T-helper 2 cell treated with Interferon-gamma antibody and Interleukin-4, amounts not matched to agents 5 μg/mL and 100 μg/mL, for 36 hours (primary cell): ENCODE measurements at places on chromosomes 7 and 10.

DNA sequence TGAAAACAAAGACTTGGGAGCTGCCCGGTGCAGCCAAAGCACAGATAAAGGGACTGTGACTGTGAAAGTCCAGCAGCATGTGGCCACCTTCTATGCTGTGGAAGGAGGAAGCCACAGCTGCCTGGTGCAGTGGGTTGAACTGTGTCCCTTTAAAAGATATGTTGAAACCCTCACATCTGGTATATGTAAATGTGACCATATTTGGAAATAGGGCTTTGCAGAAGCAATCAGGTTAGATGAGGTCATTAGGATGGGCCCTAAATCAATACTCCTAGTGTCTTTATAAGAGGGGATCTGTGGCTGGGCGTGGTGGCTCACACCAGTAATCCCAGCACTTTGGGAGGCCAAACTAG is 136.9 kb downstream of the GLI3 start:
- DNase-seq = no peak

DNA sequence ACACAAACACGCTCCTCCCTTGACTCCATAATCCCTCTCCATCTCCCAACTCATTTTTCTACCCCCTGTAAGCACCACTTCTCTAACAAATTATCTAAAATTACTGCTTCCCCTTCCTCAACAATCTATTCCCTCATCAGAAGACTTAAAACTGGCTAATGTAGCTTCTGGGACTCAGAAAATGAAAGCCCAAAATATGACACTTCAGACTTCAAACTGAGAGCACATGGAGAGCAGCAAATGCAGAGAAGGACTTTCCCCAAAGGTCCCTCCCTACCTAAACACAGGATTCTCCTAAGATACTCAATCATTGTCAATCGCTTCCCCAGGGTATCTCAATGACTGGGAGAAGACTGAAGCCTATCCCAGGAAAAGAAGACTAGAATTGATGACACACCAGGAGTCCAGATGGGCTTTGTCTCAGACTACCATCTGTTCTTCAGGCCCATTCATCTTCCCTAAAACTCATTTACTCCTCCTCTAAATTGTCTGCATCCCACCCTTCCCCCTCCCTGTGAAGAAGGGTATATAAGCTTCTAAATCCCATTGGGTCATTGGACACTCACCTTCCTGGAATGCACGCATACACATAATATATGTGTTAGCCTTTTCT is 39.2 kb downstream of the ST8SIA6 start:
- DNase-seq = no peak

DNA sequence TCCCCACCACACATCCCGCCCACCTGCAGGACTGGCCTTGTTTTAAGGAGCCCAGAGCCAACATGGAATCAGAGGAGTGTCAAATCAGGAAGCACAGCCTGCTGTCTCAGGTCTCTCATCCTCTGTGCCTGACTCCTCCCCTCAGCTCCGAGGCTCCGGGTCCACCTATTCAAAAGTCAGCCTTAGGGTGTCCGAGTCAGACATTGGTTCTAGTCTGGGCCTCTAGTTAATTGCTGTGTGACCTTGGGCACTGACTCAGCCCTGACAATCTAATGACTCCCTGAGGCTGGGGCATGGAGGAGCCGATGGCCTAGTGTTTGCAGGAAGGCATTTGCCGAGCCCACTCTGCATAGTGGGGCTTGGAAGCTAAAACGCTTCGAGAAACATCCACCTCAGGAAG is 223.1 kb upstream of the PPP2R2D start:
- DNase-seq = no peak

DNA sequence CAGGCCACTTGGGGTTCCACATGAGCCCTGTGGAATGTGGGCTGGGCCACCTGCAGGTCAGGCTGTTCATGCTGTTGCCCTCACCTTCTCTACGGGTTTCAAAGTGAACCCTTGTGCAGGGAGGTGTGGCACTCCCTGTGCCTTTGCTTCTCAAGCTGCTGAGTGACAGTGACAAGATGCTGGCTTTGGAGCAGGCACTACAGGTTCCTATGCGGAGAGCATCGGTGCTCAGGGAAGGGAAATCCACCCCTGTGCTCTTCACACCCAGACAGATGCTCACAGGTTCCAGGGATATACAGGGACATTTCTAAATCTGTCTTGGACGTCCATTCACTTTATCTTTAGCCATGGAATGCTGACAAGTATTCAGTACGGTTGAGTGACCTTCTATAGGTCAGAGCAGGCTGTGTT is 1005.0 kb downstream of the LRMDA start:
- no peak for DNase-seq

GRCh38 chr10:45373576-45374349 is at the start of gene ALOX5:
Gene ALOX5, plus strand, starts transcription at chr10:45374216. Its CDS starts 64 bp downstream, at chr10:45374280.
- DNase-seq = peak; percentile 10

DNA sequence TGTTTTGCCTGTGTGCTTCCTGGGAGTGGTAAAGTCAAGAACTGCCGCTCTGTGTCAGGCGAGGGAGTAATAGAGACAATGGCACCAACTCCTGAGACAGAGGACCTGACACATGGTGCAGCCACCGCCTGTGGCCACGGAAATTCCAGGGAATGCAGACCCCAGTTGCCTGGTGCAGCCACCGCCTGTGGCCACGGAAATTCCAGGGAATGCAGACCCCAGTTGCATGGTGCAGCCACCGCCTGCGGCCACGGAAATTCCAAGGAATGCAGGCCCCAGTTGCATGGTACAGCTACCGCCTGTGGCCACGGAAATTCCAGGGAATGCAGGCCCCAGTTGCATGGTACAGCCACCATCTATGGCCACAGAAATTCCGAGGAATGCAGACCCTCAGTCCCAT is 8.7 kb downstream of the DIP2C start:
- no peak for DNase-seq

DNA sequence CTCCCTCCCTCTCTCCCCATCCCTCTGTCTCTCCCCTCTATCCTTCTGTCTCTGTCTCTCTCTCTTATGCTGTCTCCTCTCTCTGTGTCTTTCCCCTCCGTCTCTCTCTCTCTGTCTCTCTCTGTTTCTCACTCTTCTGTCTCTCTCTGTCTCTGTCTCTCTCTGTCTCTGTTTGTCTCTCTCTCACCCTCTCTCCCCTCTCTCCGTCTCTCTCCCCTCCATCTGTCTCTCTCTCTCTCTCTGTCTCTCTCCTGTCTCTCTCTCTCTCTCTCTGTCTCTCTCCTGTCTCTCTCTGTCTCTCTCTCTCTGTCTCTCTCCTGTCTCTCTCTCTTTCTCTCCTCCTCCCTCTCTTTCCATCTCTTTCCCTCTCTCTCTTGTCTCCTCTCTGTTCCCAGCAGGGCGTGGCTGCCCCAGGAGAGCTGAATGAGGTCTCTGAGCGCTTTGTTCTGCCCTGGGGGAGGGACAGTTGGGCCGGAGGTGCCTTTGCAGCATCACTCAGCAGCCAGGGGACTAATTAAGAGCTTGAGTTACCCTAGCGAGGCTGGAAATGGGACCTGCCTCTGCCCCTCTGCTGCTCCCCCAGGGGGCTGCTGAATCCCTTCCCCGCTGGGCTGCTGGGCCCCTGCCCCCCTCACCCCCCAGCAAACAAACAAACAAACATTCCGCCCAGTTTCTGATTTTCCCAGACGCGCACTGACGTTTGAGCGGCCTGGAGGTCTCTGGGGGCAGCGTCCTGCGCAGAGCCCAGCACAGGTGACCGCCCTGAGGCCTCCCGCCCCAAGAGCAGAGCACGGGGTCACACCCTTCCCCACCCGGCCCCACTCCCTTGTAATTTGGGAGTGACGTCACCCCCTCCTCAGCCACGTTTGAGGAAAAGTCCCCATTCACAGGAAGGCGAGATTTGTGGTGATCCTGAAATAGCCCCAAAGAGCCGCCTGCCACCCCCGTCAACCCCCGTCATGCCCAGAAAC is 68.1 kb downstream of the PDGFA start:
- no peak for DNase-seq

GRCh38 chr10:123417414-123417813 is 248.7 kb upstream of the GPR26 start:
- DNase-seq = no peak

- DNase-seq = no peak
Measured at GRCh38 chr10:34526758-34527730, 288.1 kb downstream of the PARD3 start.

GRCh38 chr10:30158325-30158960 is 99.1 kb upstream of the JCAD start:
- no peak for DNase-seq

DNA sequence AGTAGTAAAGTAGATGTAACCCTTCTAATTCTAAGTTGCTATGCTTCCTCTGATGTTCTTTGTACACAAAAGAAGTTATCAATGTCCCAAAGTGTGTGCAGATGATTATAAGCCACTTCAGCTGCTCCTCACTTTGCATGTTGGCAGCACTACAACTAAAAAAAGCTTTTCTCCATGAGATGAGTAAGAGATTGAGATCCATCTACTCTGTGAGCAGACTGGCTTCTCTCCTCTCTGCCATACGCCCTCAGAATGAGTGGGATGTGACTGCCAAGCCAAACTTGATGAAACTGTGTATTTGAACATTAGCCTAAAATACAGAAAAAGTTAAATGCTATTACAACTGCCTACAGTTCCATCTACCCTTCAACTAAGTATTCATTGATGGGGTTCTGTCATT is 102.9 kb upstream of the ETV1 start:
- no peak for DNase-seq

DNA sequence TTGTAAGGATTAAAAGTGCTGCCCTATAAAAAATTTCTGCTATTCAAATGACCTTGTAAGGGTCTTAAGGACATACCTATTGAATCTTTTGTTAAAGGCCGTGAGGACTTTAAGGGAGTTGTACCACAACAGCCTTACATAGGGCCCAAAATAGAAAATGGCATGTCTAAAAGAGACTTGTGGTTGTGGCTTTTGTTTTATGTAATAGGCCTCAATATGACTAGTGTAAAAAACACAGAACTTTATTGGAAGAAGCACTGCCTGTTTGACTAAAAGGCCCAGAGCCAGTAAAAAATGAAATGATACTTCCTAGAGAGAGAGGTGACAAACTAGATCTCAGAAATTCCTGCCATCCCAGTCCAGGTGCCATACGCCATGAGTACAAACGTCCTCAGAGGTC is 286.6 kb downstream of the SEMA3D start:
- no peak for DNase-seq

DNA sequence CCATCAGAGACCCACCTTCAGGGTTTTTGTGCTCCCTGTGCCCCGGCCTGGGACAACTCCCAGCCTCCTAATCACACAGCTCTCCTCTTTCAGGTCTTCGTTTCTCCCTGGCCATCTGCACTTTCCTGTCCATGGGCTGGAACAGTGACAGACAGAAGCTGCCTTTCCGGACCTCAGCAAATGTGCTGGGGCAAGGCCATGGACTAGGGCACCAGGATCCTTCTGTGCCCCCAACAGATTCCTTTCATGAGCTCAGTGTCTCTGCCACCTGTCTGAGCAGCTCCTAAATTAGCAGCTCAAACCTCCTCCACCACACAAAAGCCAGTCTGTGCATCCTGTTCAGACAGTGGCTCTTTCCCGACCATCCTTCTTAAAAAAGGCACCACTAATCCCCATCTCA is 41.9 kb upstream of the FRMD4A start:
- no peak for DNase-seq

GRCh38 chr10:69142983-69143382 is 19.0 kb downstream of the VPS26A start:
- no peak for DNase-seq

DNA sequence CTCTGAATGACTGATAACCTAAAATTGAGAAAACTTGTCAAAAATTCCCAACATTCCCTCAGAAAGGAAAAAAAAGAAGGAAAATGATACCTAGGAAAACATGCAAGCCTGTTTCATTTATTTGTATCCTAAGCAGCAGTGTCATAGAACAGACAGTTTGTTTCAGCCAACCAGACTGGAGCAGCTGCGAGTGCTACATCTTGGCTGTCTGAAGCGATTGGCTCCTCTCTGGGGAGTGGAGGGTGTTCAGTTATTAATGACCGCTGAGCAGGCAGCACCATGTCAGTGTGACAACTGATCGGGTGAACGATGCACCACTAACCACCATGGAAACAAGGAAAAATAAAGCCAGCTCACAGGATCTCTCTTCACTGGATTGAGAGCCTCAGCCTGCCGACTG is at the start of gene LRRN3:
Gene LRRN3, plus strand, starts transcription at position 282 of the 400 bp plus-strand sequence. CDS start 31,646 bp downstream, outside the sequence.
- peak; percentile 53 for DNase-seq

DNA sequence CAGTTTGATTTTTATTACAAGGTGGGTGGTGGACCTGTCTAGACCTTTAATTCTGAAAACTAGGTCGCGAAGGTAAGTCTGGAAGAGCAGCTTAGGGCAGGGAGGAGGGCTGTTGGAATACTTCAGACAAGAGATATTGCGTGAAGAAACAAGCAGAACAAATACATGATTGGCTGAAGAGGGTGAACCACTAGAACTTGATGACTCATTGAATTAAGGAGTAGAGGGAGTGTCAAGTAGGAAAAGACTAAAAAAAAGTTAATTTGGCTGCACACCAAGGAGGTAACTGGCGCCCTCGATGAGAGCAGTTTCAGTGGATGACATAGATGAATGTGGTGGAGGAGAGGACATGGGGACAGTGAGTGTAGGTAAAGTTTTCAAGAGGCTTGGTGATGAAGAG is 41.3 kb downstream of the WNT2 start:
- no peak for DNase-seq

- DNase-seq = no peak
Measured at GRCh38 chr10:102424916-102425315, 4.3 kb downstream of the FBXL15 start.

DNA sequence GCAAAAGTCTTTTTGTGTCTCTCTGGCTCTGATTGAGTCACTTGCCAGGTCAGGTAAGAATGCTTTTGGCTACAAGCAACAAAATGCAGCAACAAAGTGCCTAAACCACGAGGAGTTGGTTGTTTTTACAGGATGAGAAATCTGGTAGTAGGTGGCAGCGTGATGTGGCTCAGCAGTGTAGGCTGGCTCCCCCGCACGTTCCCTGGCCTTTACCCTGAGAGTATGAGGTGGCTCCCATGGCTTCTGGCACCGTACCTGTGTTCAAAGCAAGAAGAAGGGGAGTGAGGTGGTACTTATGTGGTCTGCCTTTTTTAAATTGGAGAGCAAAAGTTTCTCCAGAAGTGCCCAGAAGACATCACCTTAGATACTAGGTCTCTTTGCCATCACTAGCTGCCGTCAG is 11.7 kb downstream of the PRKRIP1 start:
- no peak for DNase-seq

DNA sequence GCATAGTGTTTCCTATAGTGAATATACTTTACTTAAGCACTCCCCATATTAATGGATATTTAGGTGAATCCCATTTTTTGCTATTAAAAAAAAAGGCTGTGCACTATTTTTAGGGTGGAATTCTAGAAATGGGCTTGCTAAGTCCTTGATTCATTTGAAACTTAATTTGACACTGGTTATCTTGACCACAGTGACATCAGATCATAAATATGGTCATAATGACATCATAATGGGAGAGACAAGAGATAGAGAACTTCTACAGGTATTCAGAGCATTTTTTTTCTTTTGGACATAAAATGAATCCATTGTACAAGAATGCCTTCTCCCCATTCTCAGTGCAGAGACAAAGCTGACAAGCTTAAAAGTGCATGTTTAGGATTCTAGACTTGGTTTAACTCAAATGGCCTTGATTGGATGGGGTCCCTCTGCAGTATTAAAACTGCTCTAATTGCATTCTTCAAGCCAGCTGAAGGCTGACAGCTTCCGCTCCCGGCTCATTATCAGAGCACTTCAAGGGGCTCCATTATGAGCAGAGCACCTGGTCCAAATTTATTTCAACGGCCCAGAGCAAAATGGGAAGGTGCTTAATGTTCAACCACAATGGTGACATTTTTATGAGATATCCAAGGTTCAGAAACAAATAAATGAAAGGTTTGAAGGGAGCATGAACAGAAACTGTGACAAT is 104.8 kb downstream of the JAZF1 start:
- no peak for DNase-seq

GRCh38 chr7:29146057-29146706 is at the start of gene CPVL:
Gene CPVL, minus strand, starts transcription at chr7:29146537. Its CDS starts 25,476 bp downstream, at chr7:29121061.
- no peak for DNase-seq
